ENCODE measurements at places on chromosomes 4 and X. TPM values are rescaled to one million over a fixed set of nuclear protein-coding genes. Genes with fewer than 3 reads are reported as not detected.

The PRDM8 gene
- 1.8 TPM for total RNA-seq

The TNIP3 gene
- total RNA-seq, result not detected

- H3K36me3 ChIP-seq, result no peaks in the 10 kb centered on the region
- no peaks in the 10 kb centered on the region for H3K27me3 ChIP-seq
- H3K27ac ChIP-seq, result no peak overlapping the region
- no peak overlapping the region for H3K4me3 ChIP-seq
- no peaks in the 10 kb centered on the region for H3K4me1 ChIP-seq
Observed at GRCh38 chr4:12120968-12121367, 692.3 kb upstream of the HS3ST1 start.

DNA sequence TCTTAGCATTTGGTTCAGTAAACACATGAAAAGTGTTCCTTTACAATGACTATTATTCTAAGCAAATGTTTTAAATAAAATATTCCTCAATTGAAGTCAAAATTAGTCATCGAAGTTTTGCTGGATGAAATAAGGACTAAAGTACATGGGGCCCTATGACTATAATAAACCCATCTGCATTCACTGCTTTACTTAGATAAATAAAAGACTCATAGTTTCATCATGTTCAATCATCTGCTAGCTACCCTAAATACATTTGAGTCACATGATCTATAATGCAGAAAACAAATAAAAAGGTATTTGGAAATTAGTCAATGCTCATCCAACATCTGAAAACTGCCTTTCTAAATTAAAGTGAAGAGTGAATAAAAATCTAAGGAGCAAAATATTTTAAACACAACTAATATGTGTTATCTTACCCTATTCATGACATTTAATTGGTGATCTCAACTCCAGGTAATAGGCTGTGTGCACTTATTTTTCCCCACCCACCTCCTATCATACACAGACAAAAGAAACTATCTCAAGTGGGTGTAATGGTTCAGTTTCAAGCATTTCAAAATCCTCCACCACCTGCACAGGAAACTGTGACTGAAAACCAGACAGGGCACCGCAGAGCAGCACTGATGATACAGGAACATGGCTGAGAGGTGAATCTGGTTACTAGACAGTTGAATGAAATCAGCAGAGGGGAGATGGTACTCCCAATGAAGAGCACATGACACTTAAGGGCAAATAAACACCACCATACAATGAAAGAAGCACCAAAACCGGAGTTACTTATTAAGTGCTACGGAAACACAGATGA, 78.6 kb downstream of the CAMK2D start:
- no peaks in the 10 kb centered on the region for H3K36me3 ChIP-seq
- no peaks in the 10 kb centered on the region for H3K27me3 ChIP-seq
- no peak for DNase-seq
- H3K27ac ChIP-seq, result no peak overlapping the region
- H3K4me1 ChIP-seq, result no peaks in the 10 kb centered on the region

DNA sequence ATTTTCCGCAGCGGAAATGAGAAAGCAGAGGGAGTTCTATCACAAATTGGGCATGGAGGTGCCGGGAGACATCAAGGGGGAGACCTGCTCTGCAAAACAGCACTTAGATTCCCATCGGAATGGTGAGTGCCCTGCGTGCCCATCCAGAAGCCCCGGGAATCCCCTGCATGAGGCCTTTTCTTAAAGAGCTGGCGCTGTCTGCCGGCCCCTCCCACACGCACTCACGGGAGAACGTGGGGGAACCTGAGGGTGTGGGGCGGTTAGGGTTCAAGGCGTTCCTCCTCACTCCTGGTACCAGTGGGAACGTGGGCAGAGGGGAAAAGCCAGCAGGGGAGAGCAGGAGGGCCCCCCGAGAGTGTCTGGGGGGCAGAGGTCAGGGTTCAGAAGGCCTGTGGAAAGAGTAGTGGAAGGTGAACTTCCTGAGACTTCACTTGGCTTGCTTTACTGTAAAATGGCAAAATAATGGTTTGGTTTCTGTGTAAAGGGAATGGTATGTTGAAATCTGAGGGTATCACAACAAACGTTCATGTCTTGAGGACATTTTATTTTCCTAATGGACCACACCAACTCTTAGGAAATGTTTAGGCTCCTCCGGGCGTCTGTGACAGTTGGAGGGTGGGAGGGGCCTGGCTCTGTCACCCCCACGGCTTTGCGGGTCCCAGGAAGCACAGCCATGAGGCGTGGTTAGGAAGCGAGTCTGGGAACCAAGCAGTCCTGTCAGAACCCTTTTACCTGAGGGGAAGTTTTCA, 38.0 kb downstream of the PCGF3 start:
- H3K36me3 ChIP-seq, result peaks cover 28% of the 10 kb centered on the region
- H3K27ac ChIP-seq, result peak overlapping the region; percentile 17
- no peaks in the 10 kb centered on the region for H3K4me1 ChIP-seq
- no peak overlapping the region for H3K4me3 ChIP-seq
- DNase-seq, result no peak
- no peaks in the 10 kb centered on the region for H3K27me3 ChIP-seq

The MAPK10 gene
- 2.9 TPM for total RNA-seq

GRCh38 chr4:76892601-76893000, 5.3 kb downstream of the SOWAHB start:
- no peaks in the 10 kb centered on the region for H3K27me3 ChIP-seq
- H3K27ac ChIP-seq, result no peak overlapping the region
- H3K4me3 ChIP-seq, result no peak overlapping the region
- no peak for DNase-seq

- H3K4me3 ChIP-seq, result no peak overlapping the region
- H3K4me1 ChIP-seq, result no peaks in the 10 kb centered on the region
- H3K36me3 ChIP-seq, result no peaks in the 10 kb centered on the region
- no peaks in the 10 kb centered on the region for H3K27me3 ChIP-seq
- no peak for DNase-seq
- no peak overlapping the region for H3K27ac ChIP-seq
Observed at GRCh38 chrX:72461766-72462165, 110.9 kb downstream of the HDAC8 start.

- H3K27ac ChIP-seq, result peak overlapping the region; percentile 18
- no peaks in the 10 kb centered on the region for H3K27me3 ChIP-seq
Observed at GRCh38 chr4:99852199-99852749, 35.6 kb downstream of the DAPP1 start.

- no peak for DNase-seq
Observed at GRCh38 chrX:57282568-57282967, 3.9 kb upstream of the FAAH2 start.

GRCh38 chr4:124212815-124213630, 499.5 kb downstream of the ANKRD50 start:
- no peaks in the 10 kb centered on the region for H3K36me3 ChIP-seq
- H3K4me3 ChIP-seq, result no peak overlapping the region
- no peak for DNase-seq
- H3K27ac ChIP-seq, result no peak overlapping the region
- H3K4me1 ChIP-seq, result peaks cover 24% of the 10 kb centered on the region
- H3K27me3 ChIP-seq, result no peaks in the 10 kb centered on the region

The TBC1D8B gene
- total RNA-seq, result 15.3 TPM

- no peaks in the 10 kb centered on the region for H3K36me3 ChIP-seq
- H3K4me1 ChIP-seq, result no peaks in the 10 kb centered on the region
- no peaks in the 10 kb centered on the region for H3K27me3 ChIP-seq
- H3K27ac ChIP-seq, result no peak overlapping the region
Observed at GRCh38 chr4:96150466-96150865, 310.6 kb downstream of the PDHA2 start.

- DNase-seq, result no peak
- H3K4me3 ChIP-seq, result peak overlapping the region; percentile 58
- peaks cover 10% of the 10 kb centered on the region for H3K4me1 ChIP-seq
- no peak overlapping the region for H3K27ac ChIP-seq
- H3K36me3 ChIP-seq, result peaks cover 14% of the 10 kb centered on the region
Observed at GRCh38 chrX:53321230-53321942, 40.0 kb upstream of the IQSEC2 start.

DNA sequence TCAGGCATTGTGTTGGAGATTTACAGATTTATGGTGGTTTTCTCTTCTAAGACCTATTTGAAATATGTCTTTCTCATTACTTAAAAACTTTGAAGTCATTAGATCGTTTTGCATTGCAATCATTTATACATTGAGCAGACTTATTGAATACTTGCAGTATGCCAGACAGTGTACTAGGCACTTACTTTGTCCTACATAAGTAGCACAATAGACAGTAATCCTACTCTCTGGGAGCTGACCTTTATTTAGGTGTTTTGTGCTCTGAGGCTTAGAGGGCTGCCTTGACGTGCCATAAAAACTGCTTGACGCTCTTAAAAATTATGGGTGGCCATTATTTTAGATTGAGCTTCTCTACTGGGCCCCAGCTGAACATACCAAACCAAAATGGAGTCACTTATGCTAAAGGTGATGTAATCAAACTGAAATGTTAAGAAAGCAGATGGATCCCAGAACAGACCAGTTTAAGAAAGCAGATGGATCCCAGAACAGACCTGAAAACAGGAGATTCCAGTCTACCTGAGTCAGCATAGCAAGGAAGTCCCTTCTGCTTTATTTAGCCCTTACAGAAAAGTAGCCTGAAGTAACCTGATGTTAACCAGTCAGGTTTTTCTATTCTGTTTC, 42.4 kb downstream of the PTTG2 start:
- no peaks in the 10 kb centered on the region for H3K27me3 ChIP-seq
- H3K4me1 ChIP-seq, result no peaks in the 10 kb centered on the region
